NCI-H345 (cell line): ENCODE measurements at places on chromosomes 11 and 22.

- DNase-seq, result no peak
Observed at GRCh38 chr11:11105361-11105760, 247.5 kb upstream of the ZBED5 start.

DNA sequence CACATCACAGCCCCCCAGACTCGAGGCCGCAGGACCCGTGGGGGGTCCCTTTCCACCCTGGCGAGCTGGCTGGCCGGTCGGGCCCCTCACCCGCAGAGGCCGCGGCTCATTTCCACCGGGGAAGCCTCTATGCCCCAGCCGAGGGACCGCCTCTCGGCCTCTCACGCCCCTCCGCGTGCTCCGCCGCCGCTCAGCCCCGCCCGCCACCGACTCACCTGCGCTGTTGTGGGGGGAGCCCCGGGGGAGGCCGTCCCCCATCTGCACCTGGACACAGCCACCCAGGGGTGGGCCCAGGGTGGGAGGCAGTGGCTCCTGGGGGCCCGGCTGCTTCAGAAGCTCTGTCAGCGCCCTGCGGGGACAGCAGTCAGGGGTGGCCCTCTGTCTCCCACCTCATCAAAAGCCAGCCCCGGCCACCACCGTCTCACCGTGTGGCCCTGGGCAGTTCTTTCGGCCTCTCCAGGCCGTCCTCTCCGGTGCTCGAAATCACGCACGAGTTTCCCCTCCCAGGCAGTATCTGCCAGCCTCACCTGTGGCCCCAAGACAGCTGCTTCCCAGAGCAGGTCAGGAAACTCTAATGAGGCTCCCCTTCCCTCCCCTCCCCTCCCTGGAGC, 3.8 kb downstream of the SHISA8 start:
- DNase-seq, result no peak

DNA sequence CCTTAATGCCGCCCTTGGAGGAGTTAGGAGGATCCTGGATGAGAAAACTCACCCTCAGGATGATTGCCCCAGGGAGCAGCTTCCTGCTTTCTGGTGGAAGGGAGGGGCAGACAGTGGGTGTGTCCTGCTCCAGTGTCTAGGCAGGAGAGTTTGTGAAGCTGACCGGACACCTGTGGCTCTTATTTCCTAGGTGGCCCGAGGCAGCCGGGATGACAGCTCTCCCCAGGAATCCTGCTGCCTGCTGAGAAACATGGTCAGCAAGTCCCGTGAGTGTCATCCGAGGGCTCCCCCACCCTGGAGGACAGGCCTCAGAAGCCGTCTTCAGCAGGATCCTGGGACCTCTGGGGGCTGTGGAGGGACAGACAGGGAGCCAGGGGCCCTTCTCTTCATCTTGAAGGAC, 50.4 kb downstream of the ST3GAL4 start:
- no peak for DNase-seq

GRCh38 chr11:71119656-71120269, 132.6 kb downstream of the SHANK2 start:
- DNase-seq, result no peak

DNA sequence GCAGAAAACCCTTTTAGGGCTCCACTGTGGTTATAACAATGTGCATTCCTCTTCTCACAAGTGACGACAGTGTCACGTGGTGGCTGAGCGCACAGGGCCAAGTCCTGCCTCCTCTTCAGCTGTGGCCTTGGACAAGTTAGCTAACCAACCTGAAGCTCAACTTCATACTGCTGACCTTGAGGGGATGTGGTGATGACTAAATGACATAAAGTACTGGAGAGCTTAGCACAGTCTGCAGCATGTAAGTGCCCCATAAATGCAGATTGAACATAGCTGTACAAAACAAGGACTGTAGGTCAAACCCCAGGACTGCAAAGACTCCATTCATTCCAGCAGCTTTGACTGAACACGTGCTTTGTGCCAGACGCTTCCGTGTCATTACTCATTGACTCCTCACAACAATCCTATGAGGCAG, 20.1 kb upstream of the MRGPRX2 start:
- no peak for DNase-seq

- no peak for DNase-seq
Observed at GRCh38 chr11:26286472-26287066, 45.4 kb upstream of the ANO3 start.

DNA sequence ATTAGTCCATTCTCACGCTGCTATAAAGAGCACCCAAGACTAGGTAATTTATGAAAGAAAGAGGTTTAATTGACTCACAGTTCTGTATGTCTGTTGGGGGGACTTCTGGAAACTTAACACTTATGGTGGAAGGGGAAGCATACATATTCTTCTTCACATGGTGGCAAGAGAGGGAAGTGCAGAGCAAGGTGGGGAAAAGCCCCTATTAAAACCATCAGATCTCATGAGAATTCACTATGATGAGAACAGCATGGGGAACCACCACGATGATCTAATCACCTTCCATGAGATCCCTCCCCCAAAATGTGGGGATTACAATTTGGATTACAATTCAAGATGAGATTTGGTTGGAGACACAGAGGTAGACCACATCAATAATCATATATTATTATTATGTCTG, 25.7 kb downstream of the CEP57 start:
- DNase-seq, result no peak

- no peak for DNase-seq
Observed at GRCh38 chr11:47997063-47998053, 17.0 kb downstream of the PTPRJ start.

- DNase-seq, result no peak
Observed at GRCh38 chr11:5666402-5666793, 18.5 kb downstream of the TRIM5 start.

GRCh38 chr22:44930016-44930710, 79.6 kb downstream of the PHF21B start:
- DNase-seq, result no peak

- DNase-seq, result no peak
Observed at GRCh38 chr11:118619444-118620197, 12.2 kb downstream of the PHLDB1 start.

- no peak for DNase-seq
Observed at GRCh38 chr11:96112192-96113128, 188.6 kb upstream of the MTMR2 start.

GRCh38 chr11:65699306-65699705, 12.7 kb upstream of the KAT5 start:
- DNase-seq, result no peak

DNA sequence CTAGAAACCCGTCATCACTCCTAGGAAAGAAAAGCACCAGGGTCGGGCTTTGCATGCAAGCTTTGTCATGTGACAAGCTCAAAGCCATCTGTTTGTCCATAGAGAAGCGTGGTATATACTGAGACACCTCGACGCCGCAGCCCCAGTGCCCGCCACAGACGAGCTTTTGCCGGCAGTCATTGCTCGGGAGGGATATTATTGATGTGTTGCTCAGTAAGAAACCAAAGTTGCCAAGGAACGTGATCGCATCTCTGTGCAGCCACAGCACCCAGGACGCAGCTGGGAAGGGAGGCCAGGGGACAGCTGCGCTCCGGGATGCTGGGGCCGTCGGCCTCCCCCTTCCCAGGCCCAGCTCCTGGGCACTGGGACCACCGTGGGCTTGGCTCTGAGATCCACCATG, 89.5 kb upstream of the KCNQ1OT1 start:
- DNase-seq, result no peak

DNA sequence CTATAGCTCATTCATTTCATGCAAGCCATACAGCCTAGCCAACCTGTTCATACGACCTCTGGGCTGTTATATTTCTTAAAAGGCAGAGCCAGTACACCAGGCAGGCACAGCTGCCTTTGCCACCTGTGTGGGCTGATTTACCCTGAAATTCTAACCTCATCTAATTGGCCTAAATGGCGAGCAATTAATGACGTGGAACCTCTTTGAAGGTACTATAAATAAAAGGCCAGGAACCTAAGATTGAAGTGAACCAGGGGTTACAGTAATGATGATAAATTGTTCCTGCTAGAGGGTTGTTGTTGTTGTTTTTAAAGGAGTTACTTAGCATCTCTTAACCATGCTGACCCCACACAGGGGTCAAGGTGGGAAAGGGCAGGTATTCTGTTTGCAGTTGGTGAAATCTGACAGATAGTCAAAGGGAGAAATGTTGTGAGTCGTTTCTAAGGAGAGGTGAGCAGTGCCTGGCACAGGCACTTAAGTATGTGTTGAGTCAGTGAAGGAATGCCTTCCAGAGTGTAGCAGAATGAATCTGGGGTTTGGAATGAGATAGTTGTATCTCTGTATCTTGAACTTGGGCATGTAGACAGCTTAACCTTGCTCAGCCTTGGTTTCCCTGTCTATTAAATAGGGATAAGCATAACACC, 213.5 kb upstream of the NAV2 start:
- DNase-seq, result no peak

DNA sequence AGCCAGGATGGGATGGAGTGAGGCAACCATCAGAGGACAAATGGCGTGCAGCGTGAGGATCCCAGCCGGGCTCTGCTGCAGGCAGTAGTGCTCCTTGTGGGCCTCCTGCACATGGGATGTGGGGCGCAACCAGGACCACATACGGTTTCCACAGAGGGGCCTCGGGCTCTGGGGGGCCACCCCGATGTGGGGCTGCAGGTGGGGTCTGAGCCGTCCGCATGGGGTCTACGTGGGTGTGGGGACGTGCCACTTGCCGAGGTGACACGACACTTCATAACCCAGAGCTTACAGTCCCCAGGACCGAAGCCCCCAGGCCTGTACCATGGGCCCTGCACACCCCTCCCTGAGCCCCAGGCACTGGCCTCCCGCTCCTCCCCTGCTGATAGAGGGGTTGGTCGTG, 10.8 kb downstream of the TTLL8 start:
- no peak for DNase-seq

- no peak for DNase-seq
Observed at GRCh38 chr11:121525376-121525775, 72.6 kb upstream of the SORL1-AS1 start.

DNA sequence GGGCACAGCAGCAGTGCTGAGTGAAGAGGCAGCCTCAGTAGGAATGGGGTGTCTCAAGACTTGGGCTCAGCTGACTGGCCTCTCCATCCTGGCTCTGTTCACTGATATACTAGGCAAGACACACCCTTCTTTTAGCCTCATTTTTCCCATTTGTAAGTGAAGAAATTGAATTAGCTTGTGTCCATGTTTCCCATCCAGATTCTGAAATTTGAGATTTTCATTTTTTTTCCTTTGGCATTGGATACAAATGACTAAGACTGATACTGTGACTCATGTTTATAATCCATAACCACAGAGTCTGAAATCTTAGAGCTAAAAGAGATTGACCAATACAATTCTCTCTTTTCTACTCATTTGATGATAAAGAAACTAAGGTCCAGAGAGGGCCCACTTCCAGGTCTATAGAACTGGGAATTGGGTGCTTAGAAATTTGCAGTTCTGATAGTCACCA, 110.9 kb downstream of the KCNC1 start:
- no peak for DNase-seq

GRCh38 chr11:115499241-115499799, 4.9 kb downstream of the CADM1 start:
- no peak for DNase-seq
